ENCODE measurements at places on chromosomes 7 and 10.

GRCh38 chr7:73570521-73570920 is 7.9 kb downstream of the TBL2 start:
- no peak for DNase-seq

DNA sequence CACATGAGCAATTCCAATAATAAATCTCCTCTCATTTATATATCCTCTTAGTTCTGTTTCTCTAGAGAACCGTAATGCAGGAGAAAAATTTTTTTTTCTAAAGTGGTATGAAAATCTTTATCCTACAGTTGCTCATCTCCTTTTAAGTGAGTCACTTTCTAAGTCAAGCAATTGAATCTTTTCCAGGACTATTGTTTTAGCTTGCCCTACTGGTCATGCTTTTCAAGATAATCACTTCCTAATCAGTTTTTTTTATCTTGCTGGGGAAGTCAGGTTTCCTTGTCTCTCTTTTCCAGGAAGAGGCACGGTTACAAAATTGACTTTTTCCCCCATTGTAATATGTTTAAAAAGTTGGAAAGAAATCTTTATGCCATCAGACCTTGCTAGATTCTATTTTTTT is 44.0 kb downstream of the INPP5F start:
- DNase-seq = no peak

DNA sequence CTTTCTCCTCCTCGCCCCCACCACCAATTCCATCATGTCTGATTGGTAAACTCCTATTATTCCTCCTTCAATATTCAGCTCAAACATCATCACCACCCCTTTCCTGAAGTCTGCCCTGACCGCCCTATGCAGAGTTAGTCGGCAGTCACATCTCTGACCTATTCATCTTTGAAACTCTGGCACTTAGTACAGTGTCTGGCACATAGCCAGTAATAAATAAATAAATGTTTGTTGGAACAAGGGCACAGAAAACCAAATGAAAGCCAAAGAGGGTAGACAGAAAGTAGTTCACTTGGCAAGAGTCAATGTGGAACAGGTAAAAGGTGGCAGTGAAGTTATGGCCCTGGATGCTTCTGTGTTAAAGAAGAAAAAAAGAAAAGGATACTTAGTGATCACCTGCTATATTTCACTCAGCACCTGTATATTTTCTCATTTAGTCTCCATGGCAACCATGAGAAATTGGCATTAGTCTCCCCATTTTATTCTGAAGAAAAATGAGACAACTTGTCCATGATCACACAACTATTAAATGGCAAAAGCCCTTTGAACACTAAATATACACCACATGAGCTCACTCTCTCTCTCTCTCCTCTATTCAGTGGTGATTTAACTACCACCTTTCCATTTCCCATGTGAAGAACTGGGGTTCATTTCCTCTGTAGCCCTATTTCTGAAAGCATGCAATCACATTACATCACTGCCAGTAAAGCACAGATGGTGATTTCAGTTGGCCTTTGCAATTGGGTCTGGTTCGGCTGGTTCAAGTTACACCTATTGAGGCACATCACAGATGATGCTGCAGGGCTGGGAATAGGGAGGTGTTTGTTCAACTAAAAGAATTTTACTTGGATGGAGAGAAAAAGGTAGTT is 25.3 kb downstream of the CHCHD3 start:
- DNase-seq = no peak

- no peak for DNase-seq
Observed at GRCh38 chr7:2441430-2442058, 34.7 kb downstream of the GRIFIN start.

- DNase-seq = no peak
Observed at GRCh38 chr7:98872328-98872924, 2.6 kb upstream of the TMEM130 start.

- DNase-seq = no peak
Observed at GRCh38 chr7:55325371-55325792, 39.8 kb upstream of the LANCL2 start.

DNA sequence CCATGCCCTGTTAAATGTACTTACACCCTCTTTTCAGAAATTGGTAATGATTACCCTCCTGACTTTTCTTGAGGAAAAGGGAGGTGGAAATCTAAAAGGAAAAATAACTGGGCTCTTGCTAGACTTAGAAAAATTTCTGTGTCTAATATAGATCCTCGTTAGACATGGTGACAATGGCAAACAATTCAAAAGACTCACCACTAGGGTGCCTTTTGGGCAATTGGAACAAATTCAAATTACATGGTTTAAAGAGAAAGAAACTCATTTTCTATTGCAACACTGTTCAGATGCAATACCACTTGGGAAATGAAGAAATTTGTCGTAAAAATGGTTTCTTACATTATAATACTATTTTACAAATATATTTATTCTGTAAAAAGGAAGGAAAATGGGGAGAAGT is 950.1 kb downstream of the GRM8 start:
- no peak for DNase-seq
